ENCODE measurements at places on chromosomes 1 and 21.

GRCh38 chr1:200895443-200895789 lies 716 bp downstream of the INAVA start:
- DNase-seq: no peak

GRCh38 chr1:235632506-235633401 lies 16.8 kb downstream of the GNG4 start:
- no peak for DNase-seq

DNA sequence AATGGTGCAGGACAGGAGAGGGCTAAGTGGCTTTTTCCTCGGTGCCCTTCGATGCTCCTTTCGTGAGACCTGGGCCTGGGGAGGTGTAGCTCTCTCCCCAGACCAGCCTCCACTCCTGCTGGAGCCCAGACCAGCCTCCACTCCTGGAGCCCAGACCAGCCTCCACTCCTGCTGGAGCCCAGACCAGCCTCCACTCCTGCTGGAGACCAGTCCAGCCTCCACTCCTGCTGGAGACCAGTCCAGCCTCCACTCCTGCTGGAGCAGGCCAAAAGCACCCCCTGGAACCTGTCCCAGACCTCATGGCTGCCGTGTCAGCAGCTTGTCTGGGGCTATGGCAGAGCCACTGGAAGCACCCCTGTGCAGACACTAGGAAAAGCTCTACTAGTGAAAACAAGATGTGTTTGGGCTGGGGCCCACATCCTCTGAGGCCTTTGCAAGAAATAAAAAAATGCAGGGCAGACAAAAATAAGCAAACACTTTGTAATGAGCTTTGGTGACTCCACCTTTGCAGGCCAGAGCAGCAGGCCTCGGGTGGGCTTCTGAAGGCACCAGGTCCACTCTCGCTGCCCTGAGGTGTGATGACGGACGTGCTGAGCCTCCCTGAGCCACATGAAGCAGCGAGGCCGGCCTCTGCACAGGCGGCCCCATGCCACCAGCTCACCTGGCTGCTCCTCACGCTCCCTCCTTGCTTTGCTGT lies 116.0 kb upstream of the IFFO2 start:
- DNase-seq: no peak

DNA sequence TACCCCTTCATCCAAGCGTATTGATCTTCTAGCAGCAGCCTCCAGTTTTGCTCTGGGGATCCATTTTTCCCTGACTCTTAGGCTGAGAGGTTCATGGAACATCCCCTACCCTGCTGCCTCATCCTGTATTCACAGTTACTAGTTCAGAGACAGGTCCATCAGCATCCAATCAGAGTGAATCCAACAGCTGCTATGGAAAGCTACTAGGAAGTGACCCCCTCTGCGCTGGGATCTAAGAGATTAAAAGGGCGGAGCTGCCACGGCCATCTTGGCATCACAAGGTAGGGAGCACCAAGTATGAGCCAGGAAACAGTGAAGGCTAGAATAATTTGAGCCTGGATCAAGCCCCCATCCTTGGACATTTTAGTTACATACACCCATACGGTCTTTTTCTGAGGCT lies 32.5 kb downstream of the KAZN start:
- DNase-seq: no peak

GRCh38 chr1:56508523-56508983 lies 70.8 kb downstream of the PLPP3 start:
- no peak for DNase-seq

Measured in effector memory CD4-positive, alpha-beta T cell (primary cell).